Activated CD4-positive, CD25-positive, alpha-beta regulatory T cell (primary cell): ENCODE measurements at places on chromosomes 12 and 14.

DNA sequence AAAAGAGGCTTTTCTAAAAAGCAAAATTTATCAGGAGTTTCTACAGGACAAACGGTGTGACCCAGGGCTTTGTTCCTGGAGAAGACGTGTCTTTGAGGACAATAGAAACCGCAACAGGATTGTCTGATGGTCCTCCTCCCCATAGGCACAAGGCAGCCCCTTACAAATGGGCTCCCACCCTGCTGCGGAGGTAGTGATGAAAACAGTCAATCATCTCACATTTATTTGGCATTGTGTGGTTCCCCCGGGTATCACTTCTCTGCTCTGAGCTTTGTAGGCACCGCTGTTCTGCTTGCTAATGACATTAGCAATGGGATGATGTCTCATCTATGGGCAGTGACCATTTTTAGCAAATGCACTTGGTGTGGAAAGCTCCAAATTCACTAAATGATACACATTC is 155.5 kb upstream of the TMPO start:
- no peak for DNase-seq

DNA sequence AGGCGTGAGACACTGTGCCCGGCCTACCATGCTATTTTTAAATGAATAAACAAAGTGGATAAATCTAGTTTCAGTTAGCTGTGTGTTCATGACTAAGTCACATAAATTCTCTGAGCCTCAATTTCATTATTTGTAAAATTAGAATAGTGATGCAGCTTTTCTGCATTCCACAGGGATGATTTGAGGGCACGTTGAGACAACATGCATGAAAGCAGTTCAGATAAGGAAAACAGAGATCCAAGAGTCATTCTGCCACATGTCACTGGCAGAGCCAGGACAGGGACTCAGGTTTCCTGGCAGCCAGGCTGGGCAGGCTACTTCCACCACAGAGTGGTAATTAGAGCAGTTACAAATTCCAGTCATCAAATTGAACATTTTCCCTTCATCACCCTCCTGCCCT is 2.9 kb upstream of the PPP4R4 start:
- no peak for DNase-seq

DNA sequence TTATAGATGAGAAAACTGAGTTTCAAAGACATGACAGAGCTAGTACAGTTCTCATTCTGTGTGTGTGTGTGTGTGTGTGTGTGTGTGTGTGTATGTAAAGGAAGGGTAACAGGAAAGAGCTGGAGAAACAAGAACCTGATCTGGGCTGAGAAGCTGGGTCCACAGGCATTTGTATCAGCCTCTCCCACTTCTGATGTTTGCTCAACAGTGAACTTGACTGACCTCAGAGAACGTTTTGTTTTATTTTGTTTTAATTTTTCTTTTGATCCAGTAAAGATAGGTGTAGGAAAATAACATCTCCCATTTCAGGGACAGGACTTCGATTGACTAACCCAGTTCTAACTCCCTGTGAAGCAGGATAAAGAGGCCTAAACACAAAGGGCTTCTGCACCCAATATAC is 85.4 kb downstream of the STXBP6 start:
- no peak for DNase-seq

- no peak for DNase-seq
These were observed 21.0 kb downstream of the AMN start for GRCh38 chr14:102943454-102943853.

DNA sequence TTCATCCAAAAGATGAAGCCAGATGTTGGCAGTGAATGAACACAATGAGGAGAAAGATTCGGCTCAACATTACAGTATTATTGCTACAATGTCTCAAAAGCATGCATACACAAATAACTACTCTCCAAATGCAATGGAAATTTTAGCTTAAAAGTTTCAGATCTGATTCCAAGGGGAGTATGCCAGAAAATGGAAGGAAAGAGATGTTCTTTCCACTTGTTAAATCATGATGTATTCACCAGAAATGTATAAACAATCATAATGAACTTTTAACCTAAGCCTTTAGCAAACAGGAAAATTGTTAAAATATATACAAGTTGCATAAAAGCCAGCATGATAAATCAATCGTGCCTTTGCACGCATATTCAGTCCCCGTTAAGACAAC is 62.1 kb downstream of the SH2B3 start:
- no peak for DNase-seq
